Stimulated activated naive CD4-positive, alpha-beta T cell treated with Interleukin-2 at 50 U/mL for 16 hours (primary cell): ENCODE measurements at places on chromosomes 12 and 14.

GRCh38 chr14:75188520-75189268, 12.3 kb upstream of the TMED10 start:
- no peak for DNase-seq

GRCh38 chr12:80412343-80412953, 31.6 kb upstream of the PTPRQ start:
- no peak for DNase-seq

- no peak for DNase-seq
Measured at GRCh38 chr12:13067322-13067721, 23.1 kb downstream of the FAM234B start.

- DNase-seq = no peak
Measured at GRCh38 chr12:90460681-90461080, 494.3 kb downstream of the CCER1 start.

- no peak for DNase-seq
Measured at GRCh38 chr14:53814392-53814791, 142.2 kb downstream of the BMP4 start.

GRCh38 chr14:51604073-51604472, 47.6 kb upstream of the FRMD6 start:
- no peak for DNase-seq

DNA sequence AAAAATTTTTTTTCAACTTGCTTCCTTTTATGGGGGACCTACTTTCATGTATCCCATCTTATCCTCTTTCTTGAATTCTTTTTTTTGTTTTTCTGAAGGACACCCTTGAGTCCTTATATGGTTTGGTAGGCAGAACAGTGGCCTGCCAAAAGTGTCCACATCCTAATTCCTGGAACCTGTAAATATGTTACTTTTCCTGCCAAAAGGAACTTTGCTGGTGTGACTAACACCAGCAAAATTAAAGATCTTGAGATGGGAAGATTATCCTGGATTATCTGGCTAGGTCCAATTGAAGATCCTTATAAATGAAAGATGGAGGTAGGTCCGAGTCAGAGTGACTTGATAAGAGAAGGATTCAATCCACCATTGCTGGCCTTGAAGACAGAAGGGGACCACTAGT, 5.3 kb downstream of the NUBPL start:
- DNase-seq = no peak

DNA sequence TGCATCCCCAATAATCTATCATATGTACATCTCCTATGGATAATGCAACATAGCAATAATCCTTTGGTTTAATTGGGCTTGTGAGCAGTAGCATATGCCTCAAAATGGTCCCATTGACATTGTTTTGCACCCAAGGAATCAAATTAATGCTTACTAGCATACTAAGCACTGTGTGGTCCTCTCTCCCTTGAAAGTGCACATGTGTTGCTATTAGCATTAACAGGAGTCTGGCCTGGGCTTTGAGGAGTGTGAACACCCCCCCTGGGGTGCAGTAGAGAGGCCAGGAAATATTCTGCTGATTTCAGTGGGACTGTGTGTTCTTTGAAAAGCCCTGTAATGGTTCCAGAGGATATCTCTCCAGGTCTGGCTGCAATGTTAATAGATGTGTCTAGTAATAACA, 1148.4 kb downstream of the VRK1 start:
- no peak for DNase-seq

GRCh38 chr12:51403681-51404136, 12.5 kb upstream of the GALNT6 start:
- no peak for DNase-seq

- no peak for DNase-seq
Measured at GRCh38 chr14:38208618-38209562, 1.2 kb downstream of the SSTR1 start.

DNA sequence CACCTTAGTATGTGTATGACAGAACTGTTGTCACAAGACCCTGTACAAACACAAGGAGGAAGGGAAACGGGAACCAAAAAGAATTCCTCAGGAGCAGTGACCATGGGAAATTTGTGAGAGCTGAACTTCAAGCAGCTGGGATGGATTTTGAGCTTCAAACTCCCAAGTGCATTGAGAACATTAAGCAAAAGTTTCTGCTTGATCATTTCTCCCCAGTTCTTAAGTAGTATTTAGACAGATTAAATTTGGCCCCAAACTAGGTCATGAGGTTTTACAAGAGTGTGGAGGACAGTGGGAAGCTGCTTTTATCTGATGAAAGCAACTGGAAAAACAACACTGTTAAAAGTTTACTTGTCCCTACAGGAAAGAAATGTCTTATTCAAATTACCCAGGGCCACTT, 206.0 kb upstream of the DCN start:
- no peak for DNase-seq

- no peak for DNase-seq
Measured at GRCh38 chr12:80195074-80195726, 95.9 kb downstream of the OTOGL start.

DNA sequence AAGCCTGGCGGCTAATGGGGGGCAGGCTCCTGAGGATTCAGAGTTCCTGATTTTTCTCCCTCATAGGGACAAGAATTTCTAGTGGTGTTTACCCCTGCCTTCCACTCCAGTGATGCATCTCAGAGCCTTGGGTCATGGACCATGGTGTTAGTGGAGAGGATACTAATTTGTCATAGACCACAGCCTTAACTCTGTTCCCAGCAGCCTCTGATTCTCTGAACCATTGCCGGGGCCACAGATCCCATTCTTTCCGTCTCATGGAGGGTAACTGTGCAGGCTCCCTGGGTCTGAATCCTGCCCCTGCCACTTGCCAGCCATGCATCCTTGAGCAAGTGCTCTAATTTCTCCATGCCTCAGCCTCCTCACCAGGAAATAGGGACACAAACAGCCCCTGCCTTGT, 55.1 kb downstream of the RPH3A start:
- DNase-seq = no peak

GRCh38 chr12:56337753-56338251, 882 bp upstream of the IL23A start:
- no peak for DNase-seq

- no peak for DNase-seq
Measured at GRCh38 chr12:66482351-66483203, 180.3 kb downstream of the HELB start.

GRCh38 chr12:93413064-93413463, 28.7 kb downstream of the UBE2N start:
- no peak for DNase-seq

DNA sequence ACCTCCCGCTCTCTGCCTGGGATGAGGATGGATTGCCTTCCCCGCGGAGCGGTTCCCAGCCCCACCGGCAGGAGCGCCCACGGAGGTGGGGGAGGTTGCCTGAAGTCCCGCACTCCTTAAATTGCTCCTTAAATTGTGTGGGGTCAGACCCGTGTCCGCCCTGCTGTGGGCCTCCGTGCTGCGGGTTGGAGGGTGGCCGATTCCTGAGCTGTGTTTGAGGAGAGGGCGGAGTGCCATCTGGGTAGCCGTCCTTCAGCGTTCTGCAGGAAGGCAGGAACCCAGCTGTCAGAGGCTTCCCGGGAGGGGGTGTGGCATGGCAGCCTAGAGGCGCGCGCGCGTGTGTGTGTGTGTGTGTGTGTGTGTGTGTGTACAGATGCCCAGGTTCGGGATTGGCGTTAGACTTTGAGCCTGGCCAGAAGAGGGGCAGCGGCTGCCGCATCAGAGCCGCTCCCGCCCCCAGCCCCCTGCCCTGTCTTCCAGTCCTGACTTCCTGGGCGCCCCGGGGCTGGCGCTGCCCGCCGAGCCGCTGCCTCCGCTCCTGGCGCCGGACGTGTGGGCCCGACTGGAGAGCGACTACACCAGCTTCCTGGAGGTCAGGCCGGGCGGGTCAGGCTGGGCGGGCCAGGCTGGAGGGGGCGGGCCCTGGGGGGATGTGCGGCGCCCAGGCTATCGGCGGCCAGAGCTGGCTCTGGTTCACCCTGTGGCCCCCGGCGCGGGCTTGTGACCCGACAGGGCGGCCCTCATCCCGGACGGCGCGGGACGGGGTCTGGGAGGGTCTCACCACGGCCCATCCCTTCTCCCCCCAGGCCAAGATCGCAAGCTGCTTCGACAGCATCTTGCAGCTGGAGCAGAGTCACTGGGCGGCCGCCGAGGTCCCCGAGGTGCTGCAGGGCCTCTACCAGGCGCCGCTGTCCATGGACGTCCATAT, 9.2 kb downstream of the EXOC3L4 start:
- no peak for DNase-seq

- no peak for DNase-seq
Measured at GRCh38 chr12:57745485-57745881, 644 bp downstream of the TSPAN31 start.

DNA sequence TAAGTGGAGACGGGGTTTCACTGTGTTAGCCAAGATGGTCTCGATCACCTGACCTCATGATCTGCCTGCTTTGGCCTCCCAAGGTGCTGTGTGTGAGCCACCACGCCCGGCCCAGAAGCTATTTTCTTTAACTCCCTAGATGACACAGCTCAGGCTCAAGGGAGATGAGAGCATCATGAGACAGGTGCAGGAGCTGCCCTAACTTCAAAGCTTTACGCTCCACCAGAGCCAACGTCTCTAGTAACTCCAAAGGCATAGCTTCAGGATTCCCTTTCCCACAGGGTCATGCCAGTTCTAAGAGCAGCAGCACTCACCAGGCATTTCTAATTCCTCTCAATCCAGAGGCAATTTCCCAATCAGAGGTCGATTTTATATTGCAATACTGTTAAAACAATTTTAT, 21.0 kb downstream of the NDUFA12 start:
- DNase-seq = no peak

GRCh38 chr14:63956326-63956725, 103.5 kb downstream of the SYNE2 start:
- DNase-seq = no peak

GRCh38 chr12:14505626-14506596, 61.8 kb downstream of the PLBD1 start:
- no peak for DNase-seq

GRCh38 chr14:35534873-35535482, 1.0 kb downstream of the INSM2 start:
- DNase-seq = peak; percentile 46

- no peak for DNase-seq
Measured at GRCh38 chr14:75434138-75434889, 6.5 kb downstream of the JDP2 start.

GRCh38 chr12:123905319-123905925, 67.2 kb downstream of the CCDC92 start:
- DNase-seq = peak; percentile 53

GRCh38 chr12:15757553-15758255, 31.5 kb downstream of the EPS8 start:
- no peak for DNase-seq

DNA sequence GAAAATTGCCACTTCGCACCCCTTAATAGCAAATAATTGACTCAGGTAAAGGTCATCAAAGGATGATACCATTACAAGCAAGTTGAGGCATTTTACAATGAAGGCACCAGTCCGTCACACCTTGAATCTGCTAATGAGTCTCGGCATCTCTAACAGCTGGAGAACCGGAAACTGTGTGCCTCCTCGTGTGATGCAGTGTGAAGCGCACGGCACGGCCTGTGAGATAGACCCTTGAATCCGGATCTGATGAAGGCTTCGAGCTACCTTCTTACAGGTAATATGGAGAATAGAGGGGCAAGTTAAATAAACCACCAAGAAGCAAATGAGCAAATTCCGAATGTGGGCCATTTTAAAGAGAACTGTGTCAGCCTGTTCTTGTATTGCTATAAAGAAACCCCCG, 19.8 kb upstream of the TUBA1A start:
- DNase-seq = no peak

DNA sequence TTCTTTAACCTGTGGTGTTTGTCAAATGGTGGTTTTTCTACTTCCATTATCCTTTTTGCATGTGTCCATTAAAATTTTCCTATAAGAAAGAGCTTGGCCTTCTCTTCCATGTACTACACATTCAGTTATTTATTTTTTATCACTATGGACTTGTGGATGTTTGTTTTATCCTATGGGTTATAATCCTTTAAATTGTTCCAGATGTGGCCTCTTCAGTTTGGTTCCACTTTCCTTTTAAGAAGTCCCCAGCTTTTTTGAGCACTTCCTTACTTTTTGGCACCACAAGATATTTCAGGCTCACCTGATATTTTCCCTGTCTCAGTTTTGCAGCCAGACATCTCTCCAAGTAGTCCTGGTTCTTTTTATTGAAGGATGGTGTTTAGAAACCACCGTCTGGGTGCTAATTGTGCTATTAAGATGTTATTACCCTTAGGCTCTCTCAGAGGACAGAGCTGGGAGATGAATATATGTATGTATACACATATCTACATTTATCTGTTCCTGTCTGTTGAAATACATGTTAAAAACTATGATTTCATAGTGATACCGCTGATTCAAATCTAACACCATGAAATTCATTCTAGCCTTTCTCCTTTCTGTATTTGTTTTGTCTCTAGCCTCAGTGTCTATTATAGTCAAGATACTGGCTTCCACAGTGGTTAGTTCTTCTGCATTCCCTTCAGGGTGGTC, 408.5 kb upstream of the RGS6 start:
- DNase-seq = no peak

DNA sequence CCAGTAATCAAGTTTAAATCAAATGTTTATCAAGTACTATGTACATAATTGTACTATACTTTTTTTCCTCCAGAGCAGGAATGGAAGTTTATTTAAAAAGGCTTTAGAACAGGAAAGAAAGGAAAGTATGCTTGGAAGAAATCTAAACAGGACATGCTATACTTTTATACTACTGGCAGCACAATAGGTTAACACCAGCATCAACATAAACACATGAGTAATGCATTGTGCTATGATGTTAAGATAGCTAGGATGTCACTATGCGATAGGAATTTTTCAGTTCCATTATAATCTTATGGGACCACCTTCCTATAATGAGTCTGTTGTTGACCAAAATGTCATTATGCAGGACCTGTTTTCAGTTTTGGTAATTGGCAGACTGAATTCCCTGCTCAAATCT, 41.5 kb upstream of the ANKS1B start:
- DNase-seq = no peak

DNA sequence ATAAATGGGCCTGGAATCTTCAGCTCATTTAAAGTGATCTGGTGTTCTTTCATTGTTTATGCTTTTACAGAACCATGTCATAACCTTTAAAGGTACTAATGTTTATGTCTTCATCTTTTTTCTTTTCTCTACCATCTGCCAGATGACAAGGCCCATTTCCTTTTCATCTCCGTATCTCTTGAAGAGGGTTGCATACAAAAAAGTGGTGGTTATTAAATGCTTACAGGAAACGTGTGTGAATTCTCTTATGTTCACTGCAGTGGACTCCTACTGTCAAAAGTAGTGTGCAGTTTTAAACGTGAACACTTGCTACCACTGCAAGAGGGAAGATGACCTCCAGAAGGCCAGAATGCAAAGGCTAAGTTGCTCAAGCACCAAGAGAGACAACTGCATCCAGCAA, 91.4 kb downstream of the TTC7B start:
- DNase-seq = no peak

GRCh38 chr12:33222357-33222756, 217.3 kb downstream of the SYT10 start:
- no peak for DNase-seq

GRCh38 chr12:100267603-100268281, 765 bp downstream of the SCYL2 start:
- peak; percentile 9 for DNase-seq

- DNase-seq = no peak
Measured at GRCh38 chr12:6963016-6963731, 7.3 kb downstream of the PHB2 start.
